Natural killer cell (primary cell): ENCODE measurements at places on chromosomes 7 and 10.

DNA sequence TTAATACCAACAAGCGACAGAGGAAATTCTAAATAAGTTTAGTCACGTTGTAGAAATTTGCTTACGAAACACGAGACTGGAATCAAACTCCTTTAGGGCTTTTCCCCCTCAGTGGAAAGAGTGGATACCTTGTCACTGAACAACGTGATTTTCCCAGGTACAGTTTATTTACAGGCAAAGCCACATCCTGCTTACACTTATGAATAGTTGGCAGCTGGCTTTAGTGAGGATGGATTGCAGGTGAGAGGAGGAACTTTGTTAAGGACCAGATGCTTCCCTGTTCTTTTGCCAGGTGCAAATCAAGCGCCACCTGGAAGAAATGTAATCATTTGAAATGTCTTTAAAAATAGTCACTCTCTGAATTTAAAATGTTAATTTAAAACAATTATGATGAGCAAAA, 282.4 kb downstream of the ADARB2 start:
- DNase-seq = no peak

- DNase-seq = no peak
Measured at GRCh38 chr7:98075801-98076200, 30.9 kb upstream of the LMTK2 start.

DNA sequence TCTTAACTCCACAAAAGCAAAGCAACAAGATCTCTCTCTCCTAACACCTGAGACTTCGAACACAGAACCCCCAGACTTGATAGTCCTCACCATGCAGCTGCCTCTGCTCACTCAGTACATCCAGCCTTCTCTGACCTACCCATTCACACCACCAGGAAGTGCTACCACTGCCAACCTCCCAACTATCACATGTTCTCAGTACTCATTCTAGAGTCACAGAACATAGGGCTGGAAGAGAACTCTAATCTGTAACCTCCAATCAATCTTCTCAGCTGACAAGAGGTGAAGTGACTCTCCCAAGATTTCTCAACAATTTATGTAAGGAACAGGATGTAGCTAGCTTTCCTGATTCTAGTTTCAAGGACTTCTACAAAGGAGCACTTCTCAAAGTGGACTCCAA, 3.8 kb downstream of the NUDCD3 start:
- DNase-seq = no peak

DNA sequence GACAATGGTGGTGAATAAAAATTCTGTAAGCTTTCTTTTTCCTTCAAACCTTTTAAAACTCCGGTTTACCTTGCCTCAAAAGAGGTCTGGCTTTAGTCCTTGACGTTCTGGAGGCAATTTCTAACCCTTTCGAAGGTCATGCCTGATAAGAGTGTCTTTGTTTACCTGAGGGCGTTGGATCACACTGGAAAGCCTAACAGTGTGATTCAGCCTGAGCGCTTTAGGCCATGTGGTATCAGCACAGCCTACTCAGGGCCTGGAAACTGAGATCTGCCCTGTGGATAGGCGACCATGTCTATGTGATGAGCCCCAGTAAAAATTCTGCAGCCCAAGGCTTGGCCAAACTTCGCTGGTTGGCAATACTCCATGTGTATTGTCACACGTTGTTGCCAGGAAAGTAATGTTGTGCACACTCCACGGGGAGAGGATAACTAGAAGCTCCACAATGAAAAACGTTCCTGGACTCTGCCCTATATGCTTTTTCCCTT, 10.7 kb downstream of the CCDC6 start:
- DNase-seq = no peak

DNA sequence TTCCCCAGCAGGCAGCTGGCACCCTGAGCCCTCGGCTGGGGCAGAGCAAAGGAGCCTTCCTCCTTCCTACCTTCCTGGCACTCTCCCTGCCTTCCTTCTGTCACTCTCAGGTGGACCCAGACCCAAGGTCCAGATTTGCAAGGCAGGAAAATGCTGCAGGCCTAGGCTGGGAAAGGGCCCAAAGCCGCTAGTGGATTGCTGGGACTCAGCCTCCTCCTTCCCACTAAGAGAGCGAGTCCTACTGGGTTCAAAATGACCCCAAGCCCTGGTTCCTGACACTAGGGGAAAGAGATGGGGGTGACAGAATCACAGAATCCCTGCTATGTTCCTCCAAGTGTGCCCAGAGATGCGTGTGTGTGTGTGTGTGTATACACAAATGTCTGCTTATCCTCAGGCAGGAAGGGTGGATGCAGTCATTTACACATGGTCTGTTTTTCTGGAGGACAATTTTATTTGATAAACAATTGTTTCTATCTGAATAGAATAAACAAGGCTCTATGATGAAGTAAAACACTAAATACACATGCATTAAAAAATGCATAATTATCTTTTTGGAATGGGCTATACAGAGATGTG, 1.3 kb upstream of the PLAU start:
- no peak for DNase-seq

DNA sequence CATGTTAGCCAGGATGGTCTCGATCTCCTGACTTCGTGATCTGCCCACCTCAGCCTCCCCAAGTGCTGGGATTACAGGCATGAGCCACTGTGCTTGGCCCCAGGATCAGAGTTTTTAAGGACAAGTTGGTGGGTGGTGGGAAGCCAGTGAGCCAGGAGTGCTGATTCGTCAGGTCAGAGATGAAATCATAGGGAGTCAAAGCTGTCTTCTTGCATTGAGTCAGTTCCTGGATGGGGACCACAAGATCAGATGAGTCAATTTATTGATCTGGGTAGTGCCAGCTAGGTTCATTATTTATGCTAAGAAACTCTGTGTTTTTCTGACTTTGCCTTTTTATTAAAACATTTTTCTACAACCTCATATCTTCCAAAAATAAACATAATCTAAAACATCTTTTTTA, 423.8 kb downstream of the ARL4A start:
- no peak for DNase-seq

GRCh38 chr7:22934473-22935065, 79.4 kb downstream of the HYCC1 start:
- no peak for DNase-seq

GRCh38 chr7:30788640-30789333, 17.6 kb downstream of the MINDY4 start:
- DNase-seq = no peak

GRCh38 chr7:68888971-68889385, 709.3 kb upstream of the AUTS2 start:
- DNase-seq = no peak

GRCh38 chr10:72062382-72062781, 26.0 kb downstream of the SPOCK2 start:
- peak; percentile 46 for DNase-seq

- no peak for DNase-seq
Measured at GRCh38 chr10:3532644-3533043, 252.4 kb downstream of the KLF6 start.

GRCh38 chr10:124126145-124126982, 33.0 kb upstream of the CHST15 start:
- no peak for DNase-seq

- DNase-seq = no peak
Measured at GRCh38 chr7:51009716-51010496, 227.2 kb upstream of the GRB10 start.

- no peak for DNase-seq
Measured at GRCh38 chr7:132072165-132072564, 504.1 kb downstream of the PLXNA4 start.

- DNase-seq = no peak
Measured at GRCh38 chr7:52360541-52360940, 674.9 kb upstream of the POM121L12 start.

DNA sequence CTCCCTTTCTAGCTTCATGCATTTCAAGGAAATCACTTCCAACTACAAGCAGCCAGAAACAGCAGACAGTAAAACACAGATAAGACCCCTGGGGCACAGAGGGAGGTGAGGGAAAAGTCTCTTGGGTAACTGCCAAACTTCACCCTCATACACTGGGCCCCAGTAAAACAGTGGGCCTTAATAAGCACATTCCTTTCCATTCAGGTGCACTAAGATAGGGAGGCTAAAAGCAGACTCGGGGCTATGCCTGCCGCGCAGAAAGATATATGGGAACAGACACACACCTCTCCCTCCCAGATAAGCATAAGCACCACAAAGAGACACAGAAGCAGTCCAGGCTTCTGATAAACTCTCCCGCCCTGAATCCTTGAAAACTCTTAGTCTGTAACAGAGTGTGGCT, 117.0 kb downstream of the TYW1B start:
- DNase-seq = no peak

GRCh38 chr10:32132357-32132946, 76.2 kb upstream of the KIF5B start:
- DNase-seq = no peak

DNA sequence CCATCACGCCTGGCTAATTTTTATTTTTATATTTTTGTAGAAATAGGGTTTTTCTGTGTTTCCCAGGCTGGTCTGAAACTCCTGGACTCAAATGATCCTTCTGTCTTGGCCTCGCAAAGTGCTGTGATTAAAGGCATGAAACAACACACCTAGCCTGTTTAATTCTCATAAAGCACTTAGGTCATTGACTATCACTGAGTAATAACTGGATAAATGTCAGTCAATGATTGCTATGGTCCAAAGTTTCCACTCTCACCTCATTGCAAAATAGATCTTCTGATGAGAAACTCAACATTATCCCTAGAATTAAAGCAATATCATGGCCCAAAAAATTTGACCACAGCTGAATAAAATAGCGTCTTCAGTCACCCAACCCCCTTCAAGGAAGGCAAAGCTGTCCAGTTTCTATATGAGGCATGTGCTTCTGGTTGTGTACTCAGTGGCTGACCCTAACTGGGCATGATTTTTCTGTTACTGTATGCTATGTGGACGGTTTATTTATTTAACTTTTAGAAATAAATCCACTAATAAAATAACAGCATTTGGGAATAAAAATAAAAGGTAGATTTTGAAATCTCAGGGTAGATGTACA, 86.5 kb upstream of the LRRN3 start:
- no peak for DNase-seq

- no peak for DNase-seq
Measured at GRCh38 chr10:33263453-33263852, 71.0 kb downstream of the NRP1 start.

DNA sequence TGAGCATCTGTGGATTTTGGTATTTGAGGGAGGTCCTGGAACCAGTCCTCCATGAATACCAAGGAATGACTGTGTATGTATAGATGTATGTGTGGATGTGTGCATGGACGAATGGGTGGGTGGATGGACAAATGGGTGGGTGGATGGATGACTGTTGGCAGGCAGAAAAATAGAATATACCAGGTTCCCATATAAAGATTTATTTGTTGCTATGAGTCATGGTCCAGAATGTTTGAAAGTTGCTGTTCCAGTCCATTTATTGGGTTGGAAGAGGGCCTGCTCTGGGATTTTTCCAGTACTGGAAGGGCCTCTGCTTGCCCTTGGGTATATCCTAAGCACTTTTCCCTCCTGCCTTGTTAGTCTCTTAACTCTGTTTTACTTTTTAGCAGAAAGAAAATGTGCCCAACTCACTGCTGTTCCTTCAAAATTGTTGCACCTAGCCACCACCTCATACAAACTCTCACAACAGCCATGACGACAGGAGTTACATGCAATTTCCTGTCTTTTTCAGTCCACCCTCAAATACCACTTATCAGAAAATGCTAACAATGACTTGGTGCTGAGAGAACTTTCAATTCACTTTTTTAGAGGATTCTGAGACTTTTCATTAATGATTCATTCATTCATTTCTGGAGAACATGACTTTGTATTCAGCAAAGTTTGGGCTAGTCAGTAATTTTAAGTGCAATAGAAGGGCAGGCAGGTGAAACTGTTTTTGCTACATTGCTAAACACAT, 108.1 kb downstream of the EEPD1 start:
- DNase-seq = no peak

DNA sequence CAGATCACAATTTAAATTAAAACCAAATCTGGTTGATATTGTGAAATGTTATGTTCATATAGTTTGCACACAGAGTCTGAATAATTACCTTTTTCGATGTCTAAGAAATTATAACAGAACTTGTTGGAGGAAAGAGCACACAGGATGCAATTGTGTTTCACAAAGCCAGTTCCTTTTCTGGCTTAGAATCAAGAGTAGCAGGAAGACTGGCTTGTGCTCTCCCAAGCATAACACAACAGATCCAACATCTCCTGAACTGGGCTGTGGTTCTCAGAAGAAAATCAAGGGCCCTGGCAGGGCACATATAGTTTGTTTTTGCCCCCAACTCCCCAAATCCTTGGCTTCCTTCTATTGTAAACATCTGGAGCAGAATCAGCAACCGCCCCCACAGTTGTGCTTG, 62.7 kb downstream of the LRRC4 start:
- no peak for DNase-seq

DNA sequence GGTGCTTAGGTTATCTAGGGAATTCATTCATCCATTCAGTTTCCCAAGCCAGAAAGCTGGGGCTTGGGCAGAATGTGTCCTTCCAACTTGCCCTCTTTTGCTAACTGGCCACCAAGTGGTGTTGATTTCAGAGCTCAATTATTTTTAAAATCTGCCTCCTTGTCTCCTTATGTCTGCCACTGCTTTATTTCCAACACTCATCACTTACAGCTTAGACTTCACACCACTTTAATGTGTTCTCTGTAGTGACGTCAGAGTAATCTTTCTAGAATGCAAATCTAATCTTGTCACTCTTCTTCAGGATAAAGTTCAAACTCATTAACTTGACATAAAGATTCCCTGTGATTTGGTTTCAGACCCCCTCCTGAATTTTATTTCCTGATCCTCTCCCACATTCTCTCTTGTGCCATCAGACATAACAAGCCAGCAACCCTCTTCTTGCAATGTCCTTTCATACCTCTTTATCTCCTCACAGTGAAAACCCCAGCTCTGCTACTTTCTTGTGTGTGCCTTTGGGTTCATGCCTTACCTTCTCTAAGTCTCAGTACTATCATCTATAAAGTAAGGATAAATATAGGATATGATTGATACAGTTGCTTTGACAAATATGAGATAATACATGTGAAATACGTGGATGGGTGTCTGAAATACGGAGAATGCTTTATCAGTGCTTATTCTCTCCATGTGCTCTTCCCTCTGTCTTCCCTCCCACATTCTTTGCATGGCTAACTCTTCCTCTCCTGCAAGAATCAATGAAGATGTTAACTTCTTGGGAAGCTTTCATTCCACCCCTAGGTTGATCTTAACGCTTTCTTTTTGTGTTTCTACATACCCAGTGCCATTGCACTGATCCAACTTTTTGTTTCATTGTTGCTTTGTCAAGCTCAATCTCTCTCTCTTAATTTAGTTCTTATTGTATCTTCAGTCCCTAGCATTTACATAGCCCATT, 522.7 kb upstream of the FZD8 start:
- DNase-seq = no peak

DNA sequence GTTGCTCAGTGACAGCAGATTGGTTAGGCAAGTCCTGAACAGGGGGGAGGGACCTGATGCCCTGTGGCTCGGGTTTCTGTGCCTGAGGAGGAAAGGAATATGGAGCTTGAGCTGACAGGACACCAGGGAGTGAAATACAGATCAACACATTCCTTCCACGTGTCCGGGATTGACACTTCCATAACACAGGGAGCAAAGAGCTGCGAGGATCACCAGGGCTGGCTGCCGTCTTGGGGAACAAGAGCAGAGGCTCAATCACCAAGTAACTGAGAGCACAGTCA, 36.7 kb upstream of the EFCAB10 start:
- no peak for DNase-seq
